ENCODE measurements at places on chromosomes 5 and 9.
A peak's percentile ranks its signal among the peaks of the same experiment; 100 is the strongest.

DNA sequence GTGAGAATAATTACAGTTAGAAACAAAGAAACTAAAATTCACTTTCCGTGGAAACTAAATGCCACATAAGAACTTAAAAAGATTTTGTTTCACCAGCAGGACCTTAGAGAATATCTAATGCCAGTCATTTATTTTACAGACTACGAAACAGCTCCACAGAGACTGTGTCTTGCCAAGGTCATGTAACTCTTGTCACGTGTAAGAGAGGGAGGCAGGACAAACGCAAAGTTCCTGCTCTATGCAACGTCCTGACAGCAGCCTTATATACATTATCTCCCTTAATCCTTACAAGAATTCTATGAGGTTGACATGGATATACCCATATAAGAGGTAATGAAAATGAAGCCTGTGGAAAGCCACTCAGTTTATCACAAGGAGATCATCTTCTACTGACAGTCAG, 39.4 kb downstream of the CTNNAL1 start:
- DNase-seq, result no peak

GRCh38 chr9:114000063-114000454, 78.0 kb downstream of the AMBP start:
- DNase-seq, result no peak

- DNase-seq, result no peak
Measured at GRCh38 chr5:180006141-180006540, 65.4 kb downstream of the RNF130 start.

GRCh38 chr5:96717874-96718273, 55.7 kb downstream of the CAST start:
- DNase-seq, result no peak

GRCh38 chr9:119458068-119458467, 88.8 kb upstream of the BRINP1 start:
- no peak for DNase-seq

GRCh38 chr9:14499976-14500375, 186.0 kb upstream of the NFIB start:
- no peak for DNase-seq

GRCh38 chr5:71884926-71885325, 165.9 kb downstream of the CARTPT start:
- DNase-seq, result no peak

DNA sequence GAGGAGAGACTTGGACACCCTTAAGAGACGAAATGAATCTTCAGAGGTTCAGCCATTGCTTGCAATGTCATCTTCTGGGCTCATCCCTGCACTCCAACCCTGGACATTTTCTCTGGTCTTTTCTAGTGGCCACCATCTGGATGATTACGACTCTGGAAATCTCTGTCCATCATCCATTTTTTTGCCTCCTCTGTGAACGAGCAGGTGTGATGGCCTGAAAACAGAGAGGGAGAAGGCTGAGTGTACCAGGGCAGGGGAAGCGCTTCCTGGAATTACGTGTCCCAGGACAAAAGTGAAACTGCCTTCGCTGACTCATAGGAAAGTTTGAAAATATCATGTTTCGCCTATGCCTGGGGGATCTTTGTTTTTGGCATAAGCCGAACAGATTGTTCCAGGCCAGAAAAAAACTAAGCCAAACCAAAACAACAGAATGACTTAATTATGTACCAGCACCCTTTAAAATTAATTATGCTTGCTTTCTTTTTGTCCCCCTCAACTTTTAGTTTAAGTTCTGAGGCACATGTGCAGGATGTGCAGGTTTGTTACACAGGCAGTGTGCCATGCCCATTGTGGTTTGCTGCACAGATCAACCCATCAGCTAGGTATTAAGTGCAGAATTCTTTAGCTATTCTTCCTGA, 31.9 kb downstream of the ANKRD33B start:
- DNase-seq, result no peak

DNA sequence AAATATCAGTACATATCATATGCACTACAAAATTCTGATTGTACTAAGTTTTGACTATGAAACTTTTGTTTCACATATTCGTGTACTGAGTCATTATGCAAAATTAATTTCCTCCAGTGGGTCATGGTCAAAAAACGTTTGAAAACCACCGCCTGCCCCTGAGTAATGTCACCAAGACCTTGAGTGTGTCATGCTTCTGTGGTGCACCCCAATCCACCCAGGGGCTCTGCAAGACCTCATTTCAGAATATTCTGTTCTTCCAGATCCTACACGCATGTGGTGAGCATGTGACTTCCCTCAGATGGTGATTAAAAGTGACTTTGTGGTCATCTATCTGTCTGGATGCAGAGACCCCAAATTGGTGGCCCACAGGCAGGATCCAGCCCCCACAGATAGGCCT, 31.0 kb downstream of the ABLIM3 start:
- DNase-seq, result no peak

GRCh38 chr9:19137282-19137681, 10.0 kb upstream of the PLIN2 start:
- no peak for DNase-seq

GRCh38 chr5:9072701-9073100, 473.2 kb downstream of the SEMA5A start:
- no peak for DNase-seq

DNA sequence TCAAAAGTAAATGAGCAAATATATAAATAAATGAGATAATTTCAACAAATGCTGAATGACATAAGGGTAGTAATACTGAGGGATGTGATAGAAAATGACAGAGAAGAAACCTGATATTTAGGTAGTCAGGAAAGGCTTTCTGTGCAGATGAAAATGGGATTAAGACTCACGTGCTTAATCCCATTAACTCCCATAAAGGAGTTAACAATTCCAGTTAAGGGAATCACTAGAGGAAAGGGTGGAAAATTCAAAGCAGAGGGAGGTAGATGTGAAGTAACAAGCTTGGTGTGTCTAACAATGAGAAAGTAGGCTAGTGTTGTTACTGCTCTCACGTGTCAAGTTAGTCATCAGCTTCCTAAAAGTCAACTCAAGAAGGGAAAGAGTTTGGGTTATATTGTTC, 90.5 kb upstream of the TRIM32 start:
- no peak for DNase-seq

DNA sequence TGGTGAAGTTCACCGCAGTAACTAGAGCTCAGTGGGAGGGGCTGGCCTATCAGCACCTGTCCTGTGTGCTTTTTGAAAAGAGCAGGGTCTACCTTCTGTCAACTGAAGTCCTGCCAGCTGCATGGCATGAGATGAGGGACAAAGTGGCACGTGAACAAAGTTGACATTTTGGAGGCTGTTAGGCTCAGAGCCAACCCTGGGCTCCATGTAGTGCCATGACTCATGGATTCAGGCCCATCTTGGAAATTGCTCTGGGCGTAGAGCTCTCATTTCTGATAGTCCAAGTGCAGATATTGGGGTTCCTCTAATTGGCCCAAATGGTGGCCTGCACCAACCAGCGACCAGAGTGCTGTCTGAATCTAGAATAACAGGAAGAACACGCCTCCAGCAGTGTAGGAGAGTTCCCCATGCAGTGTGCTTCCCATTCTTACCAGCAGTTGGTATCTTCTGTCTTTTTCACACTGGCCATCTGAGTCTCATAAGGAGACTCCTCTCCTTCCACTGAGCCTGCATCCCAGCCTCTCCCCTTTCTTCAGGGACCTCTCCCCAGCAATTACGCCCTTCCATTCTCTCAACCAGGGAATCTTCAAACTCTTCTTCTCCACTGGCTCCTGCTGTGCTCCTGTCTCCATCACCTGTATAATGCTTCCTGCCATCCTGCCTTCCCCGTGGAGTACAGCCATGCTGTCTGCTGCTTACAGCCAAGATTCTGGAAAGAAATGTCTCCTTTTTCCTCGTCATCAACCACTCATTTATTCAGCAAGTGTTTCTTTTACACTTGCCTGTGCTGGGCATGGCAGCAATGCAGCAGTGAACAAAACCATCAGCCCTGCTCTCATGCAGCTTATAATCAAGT, 30.4 kb downstream of the IRF1 start:
- DNase-seq, result no peak

- no peak for DNase-seq
Measured at GRCh38 chr5:131379723-131380122, 115.9 kb downstream of the CDC42SE2 start.

DNA sequence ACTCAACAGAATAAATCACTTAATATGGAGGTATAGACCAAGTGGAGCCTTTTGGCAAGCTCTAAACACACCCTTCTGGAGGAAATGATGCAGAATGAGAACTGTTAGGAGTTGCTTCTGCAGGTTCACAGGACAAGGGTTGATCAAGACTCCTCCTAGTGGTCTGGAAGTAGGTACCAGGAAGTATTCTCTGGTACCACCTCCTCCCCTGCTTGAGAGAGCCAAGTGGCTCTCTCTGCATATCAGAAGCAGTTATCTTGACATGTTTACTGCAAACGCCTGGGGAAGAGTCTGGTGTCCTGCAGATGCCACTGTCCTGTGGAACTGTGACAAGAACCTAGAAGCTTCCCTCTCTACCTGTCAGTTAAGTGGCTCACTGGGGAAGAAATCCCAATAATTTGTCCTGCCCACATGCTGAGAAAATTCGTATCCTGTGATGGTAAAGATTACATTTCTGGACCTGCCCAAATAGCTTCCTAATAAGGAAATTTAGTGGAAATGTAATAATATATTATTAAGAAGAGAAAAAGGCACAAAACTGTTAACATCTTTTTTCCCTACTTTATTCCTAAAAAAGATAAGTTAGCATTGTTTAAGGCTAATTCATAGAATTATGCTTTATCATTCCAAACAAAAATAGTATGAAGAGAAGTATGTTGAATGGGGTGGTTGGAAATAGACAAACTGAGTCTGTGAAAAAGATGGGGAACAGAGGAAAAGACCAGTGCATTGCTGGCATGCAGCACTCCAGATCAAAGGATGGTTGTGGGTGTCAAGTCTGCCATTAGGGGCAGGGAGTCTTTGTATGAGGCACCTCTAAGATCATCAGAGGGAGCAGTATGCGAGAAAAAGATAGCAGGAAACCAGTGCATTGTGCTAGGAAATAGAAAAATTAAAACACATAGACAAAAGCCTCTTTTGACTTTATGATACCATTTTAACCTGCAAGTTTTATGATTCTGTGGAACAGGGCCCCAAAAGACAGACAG, 118.8 kb downstream of the CDC42SE2 start:
- DNase-seq, result peak; percentile 62

DNA sequence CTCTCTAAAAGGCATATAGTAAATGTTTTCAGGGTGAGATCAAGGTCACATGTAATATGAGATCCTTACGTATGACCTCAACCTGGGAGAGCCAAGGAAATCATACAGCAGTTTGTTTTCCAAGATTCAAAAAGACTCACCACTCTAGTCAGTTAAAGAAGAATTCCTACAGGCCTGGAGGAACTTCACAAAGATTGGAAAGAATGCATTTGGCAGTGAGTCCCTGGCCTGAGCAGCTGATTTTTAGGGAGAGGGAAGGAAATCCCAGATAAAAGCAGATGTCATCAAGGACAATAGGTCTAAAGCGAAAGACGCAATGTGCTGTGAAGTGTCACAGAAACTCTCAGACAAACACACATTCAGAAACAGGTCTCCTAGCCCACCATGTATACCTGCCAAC, 424.0 kb upstream of the ZNF462 start:
- no peak for DNase-seq

DNA sequence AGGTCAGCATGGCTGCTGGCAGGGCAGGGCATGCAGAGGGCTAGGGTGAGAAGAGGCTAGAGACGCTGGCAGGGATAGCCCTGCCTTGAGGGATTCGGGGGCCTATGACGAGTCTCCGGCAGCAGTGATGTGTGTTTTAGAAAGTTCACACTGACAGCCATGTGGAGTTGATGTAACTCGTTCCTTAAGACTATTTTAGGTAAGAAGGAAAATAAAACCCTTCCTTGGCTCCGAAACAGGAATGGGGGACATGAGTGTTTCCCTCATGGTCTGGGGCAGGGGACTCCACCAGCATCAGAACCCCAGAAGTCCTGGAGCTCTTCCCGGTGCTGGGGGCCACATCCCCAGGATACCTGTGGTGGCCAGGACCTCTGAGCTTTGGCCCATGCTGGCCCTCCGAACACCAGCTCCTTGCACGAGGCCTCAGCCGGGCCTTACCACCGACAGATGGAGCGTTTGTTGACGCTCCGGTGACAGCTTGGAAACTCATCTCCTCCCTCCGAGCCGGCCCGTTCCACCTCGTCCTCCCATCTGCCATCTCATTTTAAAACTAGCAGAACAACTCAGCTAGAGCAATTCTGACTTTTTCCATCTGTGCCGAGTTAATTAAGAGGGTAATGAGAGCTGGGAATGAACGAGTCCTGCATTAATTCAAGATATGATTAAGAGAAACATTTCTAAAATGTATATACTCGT, 337.7 kb downstream of the CDK5RAP2 start:
- peak; percentile 66 for DNase-seq

DNA sequence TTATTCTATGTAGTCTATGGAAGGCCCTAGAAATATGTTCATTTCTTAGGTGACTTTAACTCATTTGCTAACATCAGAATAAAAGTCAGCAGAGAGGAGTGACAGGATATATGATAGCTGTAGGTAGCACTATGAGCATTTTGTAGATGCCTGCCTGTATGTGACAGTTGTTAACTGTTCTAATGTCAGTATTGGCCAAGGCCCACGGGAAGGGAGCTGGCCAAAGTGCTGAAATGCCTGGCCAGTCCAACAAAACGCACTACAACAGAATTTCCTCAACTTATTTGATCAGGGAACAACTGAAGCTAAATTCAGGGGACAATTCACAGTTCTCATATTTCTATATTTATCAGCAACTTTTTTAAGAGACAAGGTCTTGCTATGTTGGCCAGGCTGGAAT, 20.8 kb downstream of the SV2C start:
- no peak for DNase-seq

DNA sequence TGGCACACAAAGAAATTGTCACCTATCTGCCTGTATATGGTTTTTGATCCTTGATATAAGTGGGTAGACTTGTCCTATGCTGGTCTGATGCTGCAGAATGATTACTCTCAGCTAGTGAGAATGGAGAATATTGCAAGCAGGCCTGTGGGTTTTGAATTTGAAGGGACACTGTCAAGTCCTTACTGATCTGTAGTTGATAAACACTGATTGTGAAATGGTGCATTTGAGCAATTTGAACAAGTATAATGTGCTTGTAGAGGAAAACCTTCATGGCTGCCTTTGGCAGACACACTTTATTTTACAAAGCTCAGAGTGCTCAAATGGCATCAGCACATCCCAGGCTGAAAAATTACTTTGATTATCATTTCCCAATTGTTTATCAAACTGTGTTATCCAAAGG, 9.3 kb downstream of the ENTREP1 start:
- DNase-seq, result no peak

- DNase-seq, result no peak
Measured at GRCh38 chr5:7608772-7609171, 212.8 kb downstream of the ADCY2 start.

GRCh38 chr5:125775896-125776295, 647.3 kb upstream of the GRAMD2B start:
- no peak for DNase-seq

Data from Ammon's horn (tissue), 1 donor.